ENCODE measurements at places on chromosomes 6 and 20. TPM values are rescaled to one million over a fixed set of nuclear protein-coding genes. Genes with fewer than 3 reads are reported as not detected.

The GPX5 gene
- total RNA-seq = not detected

The SIGLEC1 gene
- total RNA-seq = not detected

The PRPH2 gene
- not detected for total RNA-seq

The NRSN1 gene
- not detected for total RNA-seq

The UFL1 gene
- total RNA-seq = 12.3 TPM

The TREML1 gene
- total RNA-seq = not detected

The OPN5 gene
- total RNA-seq = not detected

The RAET1G gene
- total RNA-seq = not detected

The ACTL10 gene
- total RNA-seq = 15.2 TPM

The STMND1 gene
- not detected for total RNA-seq

The EEF1A2 gene
- total RNA-seq = 281 TPM

The SLC13A3 gene
- total RNA-seq = 0.26 TPM

The B3GALT4 gene
- not detected for total RNA-seq

Data from Caki2 (cell line).